ENCODE measurements at places on chromosomes 4 and X.

- DNase-seq = peak; percentile 8
These were observed 16.5 kb downstream of the UTP3 start for GRCh38 chr4:70704931-70705182.

DNA sequence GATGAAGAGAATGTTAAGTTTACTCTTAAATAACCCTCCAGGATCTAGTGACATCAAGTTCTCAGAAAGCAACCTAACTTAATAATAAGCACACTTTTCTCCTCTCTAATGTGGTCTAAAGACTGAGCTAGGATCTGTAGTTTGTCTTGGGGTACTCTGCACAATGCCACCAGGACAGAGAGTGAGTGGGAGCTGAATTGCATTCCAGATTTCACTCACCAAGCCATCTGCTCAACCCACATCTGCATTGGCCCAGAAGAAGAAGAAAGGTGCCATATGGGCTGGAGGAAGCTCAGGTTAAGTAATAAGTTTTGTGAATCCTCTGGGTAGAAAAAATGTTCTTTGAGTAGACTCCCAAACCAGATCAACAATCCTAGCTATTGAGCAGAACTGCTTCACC lies 384.6 kb downstream of the PPP3CA start:
- no peak for DNase-seq

DNA sequence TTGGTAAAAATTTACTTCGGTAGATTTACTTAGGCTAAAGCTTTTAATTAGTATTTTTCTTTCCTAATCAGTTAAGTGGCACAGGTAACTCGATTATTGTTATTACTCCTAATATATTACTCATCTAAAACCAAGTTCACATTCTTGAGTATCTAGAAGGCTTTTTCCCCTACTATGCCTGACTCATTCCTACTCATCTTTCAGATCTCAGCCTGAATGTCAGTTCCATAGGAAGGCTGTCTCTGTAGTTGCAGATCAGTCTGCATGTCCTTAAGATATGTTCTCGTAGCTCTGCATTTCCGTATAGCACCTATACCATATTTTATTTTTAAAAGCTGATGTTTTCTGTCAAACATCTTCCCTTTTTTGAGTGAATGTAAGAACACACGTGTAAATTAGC lies 5.9 kb upstream of the FAM184B start:
- peak; percentile 41 for DNase-seq

DNA sequence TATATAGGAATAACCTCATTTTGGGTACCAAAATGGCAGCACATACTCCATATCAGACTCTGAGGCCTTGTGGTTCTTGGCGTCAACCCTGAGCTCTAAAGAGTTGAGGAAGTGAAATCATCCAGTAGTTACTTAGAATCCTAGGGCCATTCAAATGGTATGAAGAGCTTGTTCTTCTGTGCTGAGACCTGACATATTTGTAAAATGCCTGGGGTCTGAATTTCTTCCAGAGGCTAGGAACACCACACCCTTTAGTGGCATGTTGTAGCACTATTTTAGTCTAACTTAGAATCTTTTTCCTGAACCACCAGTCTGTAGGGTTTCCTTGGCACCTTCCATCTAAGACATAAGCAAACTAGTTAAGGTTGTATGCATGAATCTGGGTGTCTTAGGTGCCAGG lies 18.1 kb upstream of the GDPD2 start:
- no peak for DNase-seq

- DNase-seq = no peak
These were observed 100.3 kb upstream of the FAT1 start for GRCh38 chr4:186823989-186824388.

DNA sequence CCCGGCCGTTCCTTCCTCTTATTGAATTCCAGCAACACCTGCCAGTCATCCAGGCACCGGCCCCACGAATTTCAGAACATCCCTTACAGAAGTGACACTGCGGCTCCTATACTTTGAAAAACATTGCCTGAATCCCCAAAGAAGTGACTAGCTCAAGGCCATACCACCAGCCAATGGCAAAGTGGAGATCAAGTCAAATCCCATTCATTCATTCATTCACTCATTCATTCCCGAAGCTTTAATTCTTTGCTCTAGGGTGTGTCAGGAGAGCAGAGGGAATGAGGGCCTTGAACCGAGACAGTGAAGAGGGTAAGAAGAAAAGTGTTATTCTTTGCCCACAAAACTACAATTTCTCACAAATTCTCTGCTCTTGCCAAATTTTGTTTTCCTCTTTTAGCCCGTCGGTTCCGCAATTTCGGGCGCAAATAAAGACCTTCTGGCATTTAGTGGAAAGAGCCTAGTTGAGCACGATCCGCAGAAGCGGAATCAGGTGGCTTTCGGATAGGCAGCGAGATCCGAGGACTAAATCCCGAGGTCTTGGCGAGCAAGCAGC lies 824 bp upstream of the HMGB3 start:
- DNase-seq = no peak

GRCh38 chr4:153537493-153537960 lies 71.4 kb downstream of the TMEM131L start:
- no peak for DNase-seq

- DNase-seq = no peak
These were observed 351.0 kb upstream of the NR3C2 start for GRCh38 chr4:148793221-148793620.

DNA sequence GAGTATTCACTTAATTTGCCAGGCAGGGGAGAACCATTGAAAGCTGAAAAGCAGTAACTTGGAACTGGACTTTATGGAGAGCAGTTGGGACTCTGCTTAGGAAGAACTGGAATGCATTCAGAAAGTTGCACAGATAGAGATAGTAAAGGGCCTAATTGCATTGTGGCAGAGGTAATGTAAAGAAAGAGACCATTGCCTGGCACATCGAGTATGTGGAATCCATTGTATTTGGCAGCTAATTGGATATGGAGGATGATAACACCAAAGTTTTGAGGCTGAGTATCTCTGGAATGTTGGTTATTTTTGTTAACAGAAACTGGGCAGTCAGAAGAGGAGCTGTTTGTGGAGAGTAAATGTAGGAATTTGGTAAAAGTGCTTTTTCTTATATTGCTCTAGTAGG lies 169.9 kb downstream of the BMPR1B start:
- DNase-seq = no peak

GRCh38 chr4:26223155-26223554 lies 97.7 kb upstream of the RBPJ start:
- DNase-seq = peak; percentile 50

GRCh38 chr4:158211222-158211621 lies 936 bp downstream of the TMEM144 start:
- no peak for DNase-seq

- peak; percentile 66 for DNase-seq
These were observed 25.9 kb downstream of the PKD2 start for GRCh38 chr4:88033309-88033708.

GRCh38 chr4:7843831-7844593 lies 95.6 kb downstream of the AFAP1 start:
- DNase-seq = peak; percentile 81

- peak; percentile 99 for DNase-seq
These were observed 109.0 kb upstream of the DDIT4L start for GRCh38 chr4:100299046-100299840.

DNA sequence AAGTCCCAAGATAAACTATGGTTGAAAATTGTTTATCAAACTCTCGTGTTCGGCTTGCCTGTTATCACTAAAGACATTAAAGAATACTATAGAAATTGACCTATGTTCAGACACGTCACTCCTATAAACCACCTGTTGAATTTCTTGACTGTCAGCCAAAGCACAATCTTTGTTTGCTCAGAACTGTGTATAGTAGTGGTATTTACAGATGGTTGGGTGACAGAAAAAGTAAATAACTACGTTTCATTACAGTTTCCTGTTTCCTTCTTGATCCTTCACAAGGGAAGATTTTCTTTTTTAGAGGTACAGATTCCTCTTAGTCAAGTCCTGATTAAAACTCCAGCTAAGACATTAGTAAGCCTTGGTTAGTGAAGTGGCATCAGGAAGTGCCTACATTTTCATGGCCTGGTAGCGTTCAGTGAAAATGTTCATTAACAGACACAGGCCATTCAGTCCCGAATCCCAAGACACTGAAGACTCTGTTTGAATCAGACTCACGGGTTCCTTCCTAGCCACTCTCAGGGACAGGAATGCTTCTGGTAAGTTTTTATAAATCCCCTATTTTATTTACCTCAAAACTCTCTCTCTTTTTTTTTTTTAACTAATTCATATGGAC lies at the start of gene SMIM31:
TSS of gene SMIM31 (plus strand) at position 259 of the 616 bp plus-strand sequence. CDS start 16,313 bp downstream, outside the sequence.
- DNase-seq = no peak

GRCh38 chr4:85724791-85725563 lies 250.0 kb downstream of the ARHGAP24 start:
- peak; percentile 47 for DNase-seq

DNA sequence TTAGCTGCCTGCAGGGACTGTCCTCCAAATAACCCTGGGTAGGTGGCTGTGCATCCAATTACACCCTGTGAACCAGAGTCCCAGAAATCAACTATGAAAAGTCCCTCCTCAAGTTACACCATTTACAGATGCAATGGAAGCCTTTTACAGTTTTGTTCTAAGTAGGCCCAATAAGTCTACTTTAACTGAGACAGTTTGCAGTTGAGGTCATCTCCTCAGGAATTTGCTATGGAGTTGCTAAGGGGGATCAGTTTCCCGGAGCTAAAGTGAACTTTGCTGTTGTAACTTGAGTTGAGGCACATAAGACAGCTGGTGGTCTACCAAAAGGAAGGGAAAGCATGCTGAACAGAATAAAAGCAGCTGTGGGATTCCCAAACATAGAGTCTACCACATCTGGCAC lies 121.6 kb upstream of the STK26 start:
- no peak for DNase-seq

- DNase-seq = no peak
These were observed 271.5 kb downstream of the NR3C2 start for GRCh38 chr4:148170408-148171365.

DNA sequence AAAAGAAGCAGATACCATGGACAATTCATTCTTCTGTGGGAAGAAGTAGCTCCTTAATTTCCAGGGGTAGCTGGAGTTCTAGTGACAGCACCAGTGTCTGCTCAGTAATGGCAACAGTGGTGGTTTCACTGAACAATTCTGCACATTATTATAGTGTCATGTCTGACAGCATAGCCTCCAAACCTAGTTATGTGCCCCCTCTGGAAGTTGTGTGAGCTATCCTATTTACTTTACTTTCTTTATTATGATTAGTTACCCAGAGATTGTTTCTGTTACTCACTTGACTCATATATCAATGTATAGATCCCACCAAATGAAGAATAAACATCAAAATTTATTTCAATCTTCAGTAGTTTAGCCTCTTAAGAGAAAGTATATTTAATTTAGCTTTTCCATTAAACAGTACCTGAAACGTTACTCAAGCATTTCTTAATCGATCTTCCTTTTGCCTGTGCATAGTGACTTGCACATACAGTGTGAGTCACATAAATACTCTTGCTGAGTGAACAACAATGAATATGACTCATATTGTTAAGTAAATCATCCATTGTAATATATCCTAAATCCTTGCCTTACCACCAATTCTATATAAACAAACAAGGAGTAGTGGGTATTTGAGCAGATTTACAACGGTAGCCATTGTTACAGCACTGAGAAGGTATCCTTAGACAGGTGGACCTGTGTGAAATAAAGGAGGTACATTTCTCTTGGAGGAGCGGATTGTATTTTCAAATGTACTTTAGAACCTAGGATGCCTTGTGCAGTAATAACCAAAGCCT lies 534.7 kb downstream of the ANKRD50 start:
- DNase-seq = peak; percentile 62

GRCh38 chr4:61201961-61202637 lies 2.0 kb downstream of the ADGRL3 start:
- DNase-seq = no peak

- peak; percentile 5 for DNase-seq
These were observed 460.3 kb downstream of the GBA3 start for GRCh38 chr4:23153076-23153475.

DNA sequence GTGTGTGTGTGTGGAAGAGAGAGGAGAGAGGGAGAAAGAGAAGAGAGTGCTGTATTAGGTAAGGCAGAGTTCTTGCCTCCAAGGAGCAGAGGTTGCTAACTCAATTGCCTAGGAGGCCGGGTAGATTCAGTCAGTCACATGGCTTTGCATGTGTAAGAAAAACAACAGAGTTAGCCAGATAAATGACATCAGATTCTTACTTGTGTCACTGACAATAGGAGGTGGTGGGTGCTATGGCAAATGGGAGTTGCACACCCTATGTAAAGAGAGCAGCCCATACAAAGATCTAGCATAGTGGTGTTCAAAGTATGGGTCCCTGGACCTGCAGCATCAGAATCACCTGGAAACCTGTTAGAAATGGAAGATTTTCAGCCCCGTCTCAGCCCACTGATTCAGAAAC lies 14.4 kb upstream of the PGRMC2 start:
- no peak for DNase-seq

DNA sequence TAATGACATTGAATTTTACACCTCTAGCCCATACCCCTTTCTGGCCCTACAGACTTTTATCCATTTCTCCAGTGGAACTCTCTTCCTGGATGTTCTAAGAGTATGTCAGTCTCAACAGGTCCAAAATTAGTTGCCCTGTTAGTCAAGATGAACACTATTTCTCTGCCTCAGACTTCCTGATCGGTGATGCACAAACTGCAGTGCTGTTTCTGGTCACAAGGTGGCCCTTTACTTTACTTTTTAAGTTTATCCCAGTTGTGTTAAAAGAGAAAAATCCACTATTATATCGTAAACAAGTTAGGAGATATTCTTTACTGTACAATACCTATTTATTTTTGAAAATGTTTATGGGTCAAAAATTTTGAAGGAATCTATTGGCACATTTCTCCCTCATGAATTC lies 13.1 kb downstream of the TCEAL7 start:
- peak; percentile 43 for DNase-seq

GRCh38 chr4:76716020-76716419 lies 181.9 kb downstream of the SOWAHB start:
- no peak for DNase-seq

DNA sequence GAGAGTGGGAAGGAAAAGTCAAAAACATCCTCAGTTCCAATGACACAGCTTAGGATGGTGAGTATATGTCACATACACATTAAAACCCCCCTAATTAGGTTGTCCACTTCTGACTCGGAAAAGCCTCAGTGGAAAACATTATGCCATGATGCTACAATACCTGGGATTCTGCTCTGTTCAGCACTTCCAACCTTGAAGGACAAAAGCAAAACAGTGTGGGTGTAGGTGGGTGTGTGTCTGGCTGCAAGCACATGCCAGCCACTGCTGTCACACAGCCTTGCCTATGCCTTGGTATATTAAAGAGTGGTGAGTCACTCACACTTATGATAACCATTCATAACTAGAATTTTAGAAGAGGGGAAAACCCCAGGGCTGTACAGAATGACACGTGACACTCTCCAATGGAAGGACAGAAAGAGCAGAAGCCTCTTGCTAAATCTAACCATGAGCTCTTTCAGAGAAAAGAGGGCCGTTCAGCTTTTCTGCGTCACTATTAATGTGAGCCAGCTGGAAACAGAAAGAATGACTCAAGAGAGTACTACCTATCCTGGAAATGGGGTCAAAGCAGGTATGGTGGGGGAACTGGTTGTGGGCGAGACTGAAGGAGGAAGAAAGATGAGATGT lies 159.6 kb downstream of the TET2 start:
- DNase-seq = no peak

- DNase-seq = no peak
These were observed 79.3 kb upstream of the C4orf50 start for GRCh38 chr4:6097581-6097980.

Measured in fibroblast of upper back skin (primary cell).